ENCODE measurements at places on chromosomes 4 and X. TPM values are rescaled to one million over a fixed set of nuclear protein-coding genes. Genes with fewer than 3 reads are reported as not detected.

Gene ATP6AP1
- total RNA-seq = 41.8 TPM

Gene TXK
- 0.98 TPM for total RNA-seq

Gene NLGN3
- total RNA-seq = 34.7 TPM

Gene AMTN
- total RNA-seq = not detected

Gene GBA3
- under 0.01 TPM for total RNA-seq

Gene CT45A2
- not detected for total RNA-seq

Gene TMEM31
- not detected for total RNA-seq

Gene TMSB4X
- 2,203 TPM for total RNA-seq

Gene CNGA2
- total RNA-seq = not detected

Gene FGA
- total RNA-seq = not detected

Gene UGT2B11
- total RNA-seq = under 0.01 TPM

All from temporal lobe (tissue), 4 donors.